ENCODE measurements at places on chromosomes 7 and 10.

DNA sequence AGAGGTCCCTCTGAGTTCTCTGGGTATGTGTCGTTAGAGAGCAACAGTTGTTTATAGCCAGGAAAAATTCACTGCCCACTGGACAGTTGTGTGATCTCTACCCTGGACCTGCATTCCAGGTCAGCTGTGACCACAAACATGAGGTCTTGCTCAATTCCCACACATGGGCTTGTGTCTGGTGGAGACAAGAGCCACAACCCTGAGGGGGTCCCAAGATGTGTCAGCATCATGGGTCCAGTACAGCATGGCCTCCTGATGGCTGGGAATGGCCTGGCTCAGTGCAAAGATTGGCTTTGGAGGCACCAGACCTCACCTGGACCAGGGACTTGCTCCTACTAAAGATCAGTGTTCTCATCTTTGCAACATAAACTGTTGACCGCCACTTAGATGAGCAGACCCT is 751.6 kb downstream of the GRID1 start:
- DNase-seq = no peak

DNA sequence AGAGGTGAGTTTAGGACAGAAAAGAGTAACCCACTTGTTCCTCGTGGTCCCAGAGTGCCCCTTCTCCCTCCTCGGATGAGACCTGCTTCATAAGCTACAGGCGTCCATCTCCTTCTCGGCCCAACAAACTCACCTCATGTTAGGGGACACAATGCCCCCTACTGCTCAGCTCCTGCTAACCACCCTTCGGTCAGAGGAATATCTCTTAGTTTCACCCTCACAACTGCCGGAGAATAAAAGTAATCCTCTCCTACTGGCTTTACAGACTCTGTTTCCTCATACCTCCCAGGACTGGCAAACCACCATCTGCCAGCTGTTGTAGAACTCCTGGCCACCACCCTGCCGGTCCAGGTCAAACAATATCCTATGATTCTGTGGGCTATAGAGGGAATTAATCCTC is 3.2 kb downstream of the AKR1B15 start:
- DNase-seq = no peak

- DNase-seq = peak; percentile 20
Measured at GRCh38 chr10:116669832-116670644, 49.3 kb downstream of the PNLIPRP2 start.

GRCh38 chr10:52645187-52645758 is 127.3 kb downstream of the MBL2 start:
- DNase-seq = no peak

GRCh38 chr10:101525848-101526247 is 62.2 kb downstream of the POLL start:
- no peak for DNase-seq

DNA sequence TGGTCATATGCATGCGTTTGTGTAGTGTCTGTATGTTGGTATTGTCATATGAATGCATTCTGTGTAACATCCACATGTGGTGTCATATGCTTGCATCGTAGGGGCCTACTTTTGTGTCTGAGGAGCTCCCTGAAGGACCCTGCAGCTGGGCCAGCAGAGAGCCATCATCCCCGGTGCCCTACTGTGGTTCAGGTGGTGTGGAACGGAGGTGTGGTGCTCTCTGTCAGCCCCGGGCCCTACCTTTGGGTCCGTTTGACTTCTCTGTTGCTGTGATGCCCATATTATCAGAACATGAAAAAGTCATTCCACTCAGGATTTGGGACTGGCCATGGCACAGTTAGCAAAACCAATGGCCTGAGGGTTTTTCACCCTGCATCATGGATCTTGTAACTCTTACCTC is 217.9 kb downstream of the ADARB2 start:
- DNase-seq = no peak

DNA sequence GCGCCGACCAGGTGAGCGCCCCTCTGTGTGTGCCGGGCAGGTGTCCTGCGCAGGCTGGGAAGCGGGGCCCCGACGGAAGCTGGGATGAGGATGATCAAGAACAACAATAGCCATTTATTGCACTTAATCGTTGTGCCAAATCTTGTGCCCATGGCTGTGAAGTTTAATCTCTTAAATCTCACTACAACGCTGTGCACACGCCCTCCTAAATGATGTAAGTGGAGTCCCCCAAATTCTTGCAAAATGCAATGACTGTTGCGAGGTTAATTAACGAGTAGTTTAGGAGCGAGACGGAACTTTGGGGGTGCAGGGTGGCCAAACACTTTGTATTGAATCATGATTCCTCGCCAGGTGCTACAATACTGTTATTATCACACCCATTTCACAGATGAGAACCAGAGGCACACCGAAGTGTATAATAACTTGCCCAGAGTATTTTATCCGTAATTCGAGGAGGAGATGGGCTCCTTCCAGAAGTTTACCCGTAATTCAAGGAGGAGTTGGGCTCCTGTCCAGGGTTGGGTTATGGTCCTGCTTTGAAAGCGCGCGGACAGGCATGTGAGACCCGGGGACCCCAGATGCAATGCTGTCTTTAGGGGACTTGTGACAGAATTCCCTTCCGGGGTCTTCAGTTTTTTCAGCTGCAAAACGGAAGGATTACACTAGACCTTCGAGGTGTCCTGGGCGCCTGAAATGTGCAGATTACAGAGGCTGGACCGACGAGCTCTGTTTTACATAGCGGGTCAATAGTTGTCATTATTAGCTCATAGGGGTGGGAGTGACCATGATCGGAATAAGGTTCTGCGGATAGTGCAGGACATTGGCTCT is 1.0 kb downstream of the FFAR4 start:
- no peak for DNase-seq

GRCh38 chr7:106276513-106276912 is 8.3 kb downstream of the NAMPT start:
- no peak for DNase-seq

DNA sequence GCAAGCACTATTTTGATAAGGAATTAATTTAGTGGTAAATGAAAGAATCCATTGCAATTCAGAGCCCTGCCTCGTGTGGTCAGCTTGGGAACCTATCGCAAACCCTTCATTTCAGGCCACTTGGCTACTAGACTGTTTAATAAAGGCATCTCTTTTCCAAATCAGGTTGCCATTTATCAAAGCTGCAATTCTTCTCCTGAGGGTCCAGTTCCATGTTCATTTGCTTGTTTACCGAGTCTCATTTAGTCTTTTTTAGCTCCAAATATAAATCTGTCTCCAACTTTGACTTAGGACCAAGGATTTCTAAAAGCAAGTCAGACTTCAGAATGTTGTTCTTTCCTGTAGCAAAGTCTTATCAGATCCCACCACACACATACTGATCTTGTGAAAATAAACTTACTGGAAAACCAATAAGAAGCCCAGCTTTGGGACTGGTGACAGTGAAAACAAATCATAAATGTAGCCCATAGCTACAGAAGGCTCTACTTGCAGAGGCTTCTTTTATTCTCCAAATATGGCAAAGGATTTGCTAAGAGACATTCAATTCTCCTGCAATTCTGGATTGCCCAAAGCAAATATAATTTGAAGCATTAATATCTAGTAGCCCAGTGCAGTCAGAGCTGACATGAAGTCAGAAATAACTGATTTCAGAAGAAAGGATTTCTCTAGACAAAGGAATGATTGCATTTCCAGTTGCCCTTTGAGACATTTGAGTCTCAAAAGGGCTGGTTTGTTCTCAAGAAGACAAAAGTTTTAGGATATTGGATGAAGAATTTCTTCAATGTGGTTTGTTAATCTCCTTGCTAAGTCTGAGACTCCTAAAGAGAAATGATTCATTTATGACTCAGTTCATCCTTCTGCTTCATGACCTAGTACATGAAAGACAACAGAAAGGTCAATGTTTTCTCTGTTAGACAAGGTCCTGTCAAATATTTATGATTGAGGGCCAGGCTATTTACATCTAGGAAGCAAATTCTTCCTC is 28.0 kb downstream of the PPP1R3C start:
- DNase-seq = peak; percentile 75

DNA sequence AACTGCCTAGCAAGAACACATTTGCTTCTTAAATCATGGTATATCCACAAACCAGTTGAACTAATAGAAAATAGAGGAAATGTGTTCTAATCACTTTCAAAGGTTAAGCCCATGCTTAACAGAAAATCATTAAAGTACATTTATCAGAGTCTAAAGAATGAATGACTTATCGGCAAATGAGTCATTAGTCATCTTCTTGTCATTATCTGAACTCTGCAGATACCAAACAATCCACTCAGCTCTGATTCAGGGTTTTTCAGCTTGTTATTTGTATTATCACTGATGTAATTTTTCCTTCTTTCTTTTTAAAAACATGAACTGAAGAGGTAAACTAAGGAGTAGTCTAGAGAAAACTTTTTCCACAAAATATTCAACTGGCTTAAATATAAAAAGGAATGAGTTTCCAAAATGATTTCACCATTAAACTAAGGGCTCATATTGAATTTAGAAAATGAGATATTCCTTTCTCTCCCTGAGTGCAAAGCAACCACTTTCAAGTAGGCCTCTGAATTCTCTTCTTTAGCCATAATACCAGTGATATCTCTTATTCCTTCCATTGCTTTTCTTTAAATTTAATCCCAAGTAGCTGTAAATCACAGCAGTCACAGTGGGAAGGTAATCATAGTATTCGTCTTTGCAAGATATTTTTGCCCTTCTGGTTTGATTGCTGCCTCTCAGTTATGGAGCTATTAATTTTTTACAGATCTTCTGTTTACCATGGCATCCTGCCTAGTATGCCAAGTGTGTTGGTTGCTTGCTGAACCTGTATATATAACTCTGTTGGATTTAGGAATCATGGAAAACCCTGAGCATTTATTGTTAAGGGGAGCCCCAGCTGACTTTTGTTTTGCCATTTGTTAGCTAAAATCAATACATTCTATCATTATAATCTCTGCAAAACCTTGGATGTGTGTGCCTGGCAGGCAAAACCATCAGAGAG is 125.1 kb downstream of the THSD7A start:
- DNase-seq = peak; percentile 46

DNA sequence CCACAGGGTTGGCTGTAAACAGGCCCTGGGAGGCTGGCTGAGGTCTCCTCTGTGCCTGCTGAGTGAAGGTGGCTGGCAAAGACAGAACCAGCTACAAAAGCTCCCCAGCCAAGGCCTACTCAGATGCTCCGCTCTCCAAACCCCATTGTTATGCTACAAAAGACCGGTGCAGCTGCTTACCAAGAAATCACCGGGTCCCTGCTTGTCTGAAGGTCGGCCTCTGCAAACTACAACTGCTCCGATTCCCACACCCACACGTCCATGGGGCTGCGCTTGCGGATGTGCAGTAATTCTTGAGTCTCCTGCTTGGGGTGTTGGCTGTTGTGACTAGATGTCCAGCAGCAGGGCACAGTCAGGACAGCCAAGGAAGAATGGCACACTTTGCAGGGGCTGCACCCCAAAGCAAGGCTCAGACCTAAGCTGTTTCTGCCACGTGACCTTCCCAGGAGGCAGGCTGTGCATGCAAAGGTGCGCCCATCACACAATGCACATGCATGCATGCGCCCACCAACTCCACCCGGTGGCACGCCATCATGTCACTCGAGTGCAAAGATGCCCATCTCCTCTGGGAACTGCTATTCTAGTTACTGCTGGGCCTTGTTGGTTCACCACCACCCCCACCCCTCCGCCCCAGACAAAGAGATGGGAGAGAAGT is 97.8 kb downstream of the OAT start:
- no peak for DNase-seq

- no peak for DNase-seq
Measured at GRCh38 chr10:68871731-68872342, 29.3 kb upstream of the DDX50 start.

DNA sequence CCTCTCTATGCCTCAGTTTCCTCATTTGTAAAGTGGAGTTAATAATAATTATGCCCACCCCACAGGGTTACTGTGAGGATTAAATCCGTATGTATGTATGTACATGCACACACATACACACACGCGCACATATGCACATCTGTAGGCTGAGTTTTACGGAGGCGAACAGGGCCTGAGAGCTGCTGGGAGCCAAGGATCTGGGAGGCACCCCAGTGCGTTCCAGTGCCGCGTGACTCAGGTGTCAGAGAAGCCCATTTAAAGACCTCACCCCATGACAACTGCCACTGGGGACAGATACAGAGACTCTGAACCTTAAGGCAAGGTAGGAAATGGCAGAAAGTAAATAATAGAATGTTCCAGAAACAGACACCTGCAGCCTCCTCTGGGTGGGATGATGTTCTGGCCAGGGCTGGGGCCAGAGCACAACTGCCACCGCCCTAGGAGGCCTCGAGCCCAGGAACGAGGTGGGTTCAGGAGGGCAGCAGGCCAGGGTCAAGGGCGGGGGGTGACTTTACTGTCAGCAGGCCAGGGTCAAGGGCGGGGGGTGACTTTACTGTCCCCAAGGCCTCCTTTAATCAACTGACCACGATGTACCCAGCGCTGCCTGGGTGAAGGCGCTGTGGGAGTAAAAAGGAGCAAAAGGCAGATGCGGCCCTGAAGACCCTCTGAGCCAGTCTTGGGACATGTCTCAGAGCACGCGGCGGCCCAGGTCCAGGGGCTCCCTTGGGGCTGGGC is 54.9 kb downstream of the PRKAG2 start:
- DNase-seq = no peak

DNA sequence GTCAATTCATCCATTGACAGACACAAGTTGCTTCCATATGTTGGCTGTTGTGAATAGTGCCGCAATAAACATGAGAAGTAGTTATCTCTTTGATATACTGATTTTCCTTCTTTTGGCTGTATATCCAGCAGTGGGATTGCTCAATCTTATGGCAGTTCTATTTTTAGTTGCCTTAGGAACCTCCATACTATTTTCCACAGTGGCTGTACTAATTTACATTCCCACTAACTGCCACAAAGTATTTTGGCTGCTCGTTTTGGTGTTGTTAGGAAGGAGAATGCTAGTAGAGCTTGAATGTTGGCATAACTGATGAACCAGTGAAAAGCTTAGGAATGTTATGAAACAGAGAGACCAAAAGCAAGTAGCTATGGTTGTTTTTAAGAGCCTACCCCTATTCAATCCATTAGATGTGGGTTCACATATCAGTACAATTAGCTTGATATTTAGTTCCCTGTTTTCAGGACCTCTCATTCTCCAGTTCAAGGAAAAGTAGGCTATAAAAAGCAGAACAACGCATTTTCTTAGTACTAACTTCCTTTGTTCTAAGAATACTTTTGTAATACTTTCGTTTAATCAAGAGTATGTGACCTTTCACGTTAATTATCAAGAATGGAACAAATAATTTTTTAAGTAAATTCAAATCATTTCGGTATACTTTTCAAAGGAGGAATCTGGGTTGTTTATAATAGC is 100.3 kb downstream of the FAS start:
- DNase-seq = no peak

DNA sequence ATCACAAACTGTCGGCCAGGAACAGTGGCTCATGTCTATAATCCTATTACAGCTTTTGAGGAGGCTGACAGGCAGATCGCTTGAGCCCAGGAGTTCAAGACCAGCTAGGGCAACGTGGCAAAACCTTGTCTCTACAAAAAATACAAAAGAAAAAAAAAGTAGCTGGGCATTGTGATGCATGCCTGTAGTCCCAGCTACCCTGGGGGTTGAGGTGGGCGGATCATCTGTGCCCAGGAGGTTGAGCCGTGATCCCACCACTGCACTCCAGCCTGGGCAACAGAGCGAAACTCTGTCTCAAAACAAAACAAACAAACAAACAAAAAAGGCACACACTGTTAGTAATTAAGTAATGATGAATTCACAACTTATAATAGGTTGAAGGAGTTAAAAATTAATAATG is 441.5 kb upstream of the PCDH15 start:
- DNase-seq = no peak
